ENCODE measurements at places on chromosomes 4 and X.

- no peak for DNase-seq
Measured at GRCh38 chr4:136025540-136025939, 1506.8 kb downstream of the PCDH18 start.

- no peak for DNase-seq
Measured at GRCh38 chrX:129522184-129523078, 859 bp downstream of the SMARCA1 start.

GRCh38 chr4:99190336-99190735 is 28.7 kb downstream of the ADH6 start:
- DNase-seq, result no peak

DNA sequence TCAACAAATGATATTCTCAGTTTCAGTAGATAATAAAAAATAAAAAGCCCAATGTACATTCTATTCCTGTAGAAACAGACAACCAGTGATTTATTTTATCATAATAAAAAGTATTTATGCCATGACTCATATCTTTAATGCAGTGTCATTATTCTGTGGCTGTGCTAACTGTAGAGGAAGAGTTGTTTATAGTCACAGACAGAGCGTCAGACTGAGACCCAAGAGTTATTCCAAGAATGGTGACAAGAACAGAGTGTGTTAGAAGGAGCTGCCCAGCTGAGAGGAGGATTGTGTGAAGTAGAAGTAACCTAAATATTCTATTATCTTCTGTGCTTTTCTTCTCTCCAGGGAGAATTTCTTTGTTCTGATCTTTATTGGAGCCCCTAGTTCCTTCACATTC is 210.7 kb downstream of the PPP1R2C start:
- DNase-seq, result no peak

DNA sequence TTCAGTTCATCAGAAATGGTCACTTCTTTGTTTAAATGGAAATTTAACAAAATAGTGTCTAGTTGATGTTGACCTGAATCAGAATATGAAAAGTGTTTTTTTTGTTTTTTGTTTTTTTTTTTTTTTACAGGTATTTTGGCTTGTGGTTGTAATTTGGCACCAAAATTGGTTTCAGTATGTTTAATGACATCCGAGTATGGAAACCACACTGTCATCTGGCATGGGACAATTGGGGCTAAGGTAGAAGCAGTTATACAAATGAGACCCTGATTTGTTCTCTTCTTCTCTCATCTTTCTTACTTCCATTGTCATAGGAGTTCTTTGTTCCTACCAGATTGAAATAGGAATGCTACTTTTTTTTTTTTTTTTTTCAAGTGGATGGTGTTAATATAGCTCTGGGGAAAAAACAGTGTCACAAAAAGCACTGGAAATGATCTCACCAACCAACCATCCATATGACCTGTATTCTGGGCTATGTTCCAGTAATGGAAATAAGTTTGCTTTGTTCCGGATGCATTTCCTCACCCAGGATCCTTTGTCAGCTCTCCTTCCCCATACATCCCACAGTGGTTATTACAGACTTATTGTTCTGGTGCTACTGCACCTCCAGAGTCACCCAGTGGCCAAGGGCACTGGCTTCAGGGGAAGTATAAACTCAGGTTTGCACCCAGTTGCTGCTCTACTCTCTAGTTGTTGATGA is 95.8 kb downstream of the ATXN3L start:
- no peak for DNase-seq

DNA sequence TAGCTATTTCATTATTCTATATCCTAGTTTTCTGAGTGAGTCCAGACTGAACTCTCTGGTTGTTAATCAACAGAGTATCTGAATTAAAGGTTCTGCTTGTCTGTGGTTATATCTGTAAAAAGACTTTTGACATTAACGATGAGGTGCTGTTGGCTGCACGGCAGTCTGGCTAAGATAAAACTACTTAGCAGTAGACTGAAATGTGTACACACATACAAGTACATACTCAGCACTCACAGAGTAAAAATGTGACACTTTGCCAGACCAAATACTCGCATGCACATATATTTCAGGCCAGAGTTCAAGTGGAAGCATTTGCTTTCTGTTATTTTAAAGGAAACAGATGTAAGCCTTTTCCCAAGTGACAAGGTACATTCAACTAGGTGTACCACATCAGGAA is 80.5 kb downstream of the PRDM5 start:
- no peak for DNase-seq

DNA sequence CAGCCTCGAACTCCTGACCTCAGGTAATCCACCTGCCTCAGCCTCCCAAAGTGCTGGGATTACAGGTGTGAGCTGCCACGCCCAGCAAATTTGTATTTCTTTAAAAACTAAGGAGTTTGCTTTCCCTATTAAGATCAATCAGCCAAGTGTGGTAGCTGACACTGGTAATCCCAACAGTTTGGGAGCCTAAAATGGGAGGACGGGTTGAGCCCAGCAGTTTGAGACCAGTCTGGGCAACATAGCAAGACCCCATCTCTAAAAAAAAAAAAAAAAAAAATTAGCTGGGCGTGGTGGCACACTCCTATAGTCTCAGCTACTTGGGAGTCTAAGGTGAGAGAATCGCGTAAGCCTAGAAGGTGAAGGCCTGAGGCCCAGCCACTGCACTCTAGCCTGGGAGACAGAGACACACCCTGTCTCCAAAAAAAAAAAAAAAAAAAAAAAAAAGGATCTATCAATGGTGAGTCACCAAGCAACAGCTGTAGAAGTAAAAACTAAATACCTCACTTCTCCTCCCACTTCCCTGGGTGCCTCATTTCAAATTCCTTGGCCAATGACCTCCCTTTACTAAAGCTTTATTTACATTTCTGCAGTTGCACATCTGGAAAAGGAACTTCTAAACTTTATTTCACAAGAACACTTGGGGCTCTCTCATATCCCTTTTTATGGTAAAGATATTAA is 54.5 kb downstream of the LDB2 start:
- DNase-seq, result no peak

DNA sequence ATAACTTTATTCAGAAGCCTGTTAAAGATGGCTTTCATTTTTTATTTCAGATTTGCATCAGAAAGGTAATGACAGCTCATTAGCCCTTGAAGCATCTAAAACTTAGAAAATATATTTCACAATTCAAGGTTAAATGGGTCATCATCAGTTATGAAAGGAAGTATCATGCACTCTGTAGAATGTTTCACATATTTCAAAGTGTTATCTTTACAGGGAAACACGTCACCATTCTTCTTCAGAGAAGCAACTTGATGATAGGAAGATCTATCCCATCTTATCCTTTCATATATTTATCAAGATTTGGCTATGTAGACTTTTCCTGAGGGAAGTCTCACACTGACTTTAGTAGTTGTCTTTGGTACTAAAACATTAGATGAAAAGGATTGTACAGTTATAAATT is 277.8 kb downstream of the TENM3 start:
- DNase-seq, result no peak

DNA sequence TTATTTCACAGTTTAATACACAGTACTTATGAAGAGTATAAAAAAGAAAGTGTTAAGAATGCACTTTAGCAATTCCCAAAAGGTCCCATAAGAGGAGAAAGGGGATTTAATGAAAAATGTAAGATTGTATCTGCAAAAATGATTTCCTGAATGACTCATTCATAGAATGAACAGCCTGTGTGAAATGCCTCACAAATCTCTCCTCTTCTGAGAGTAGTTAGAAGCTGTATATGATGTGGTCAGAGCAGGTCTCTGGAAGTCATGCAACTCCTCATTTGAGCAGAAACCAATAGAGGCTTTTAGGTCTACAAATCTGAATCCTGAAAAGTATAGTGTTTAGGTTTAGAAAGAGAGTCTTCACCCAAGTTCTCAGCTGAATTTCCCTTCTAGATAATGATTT is 381.3 kb upstream of the INTU start:
- peak; percentile 14 for DNase-seq

GRCh38 chrX:97402333-97402732 is 518.6 kb downstream of the RPA4 start:
- no peak for DNase-seq

DNA sequence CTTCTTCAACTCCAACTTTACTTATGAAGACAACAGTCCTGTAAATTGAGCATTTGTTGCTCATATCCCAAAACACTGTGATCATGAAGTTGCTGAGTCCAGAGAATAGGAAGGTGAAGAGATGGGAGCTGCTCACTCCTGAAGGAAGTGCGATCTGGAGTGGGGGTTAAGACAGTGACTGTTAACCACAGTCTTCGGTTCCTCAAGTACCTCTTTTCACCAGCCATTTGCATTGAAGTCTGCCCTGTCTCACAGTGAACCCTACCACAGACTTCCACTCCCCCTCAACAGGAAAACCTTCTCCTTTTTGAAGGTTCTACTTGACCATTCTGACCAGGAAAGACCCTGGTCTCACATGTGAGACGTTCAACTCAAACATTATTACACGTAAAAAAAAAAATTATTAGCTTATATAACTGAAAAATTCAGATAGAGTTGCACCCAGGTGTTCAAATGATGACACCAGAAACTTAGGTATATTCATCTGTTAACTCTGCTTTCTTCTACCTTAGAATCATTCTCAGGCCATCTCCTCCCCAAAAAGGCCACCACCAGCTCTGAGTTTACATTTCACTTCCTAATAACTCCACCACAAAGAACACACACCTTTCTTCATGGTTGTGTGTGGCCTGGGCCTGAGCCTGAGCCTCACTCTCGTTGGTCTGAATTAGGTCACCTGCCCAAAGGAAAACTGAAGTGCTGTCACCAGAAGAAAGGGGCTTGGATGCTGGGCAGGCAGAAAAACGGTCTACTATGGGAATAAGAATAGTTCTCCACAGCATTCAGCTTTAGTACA is 199.2 kb downstream of the DCTD start:
- no peak for DNase-seq

DNA sequence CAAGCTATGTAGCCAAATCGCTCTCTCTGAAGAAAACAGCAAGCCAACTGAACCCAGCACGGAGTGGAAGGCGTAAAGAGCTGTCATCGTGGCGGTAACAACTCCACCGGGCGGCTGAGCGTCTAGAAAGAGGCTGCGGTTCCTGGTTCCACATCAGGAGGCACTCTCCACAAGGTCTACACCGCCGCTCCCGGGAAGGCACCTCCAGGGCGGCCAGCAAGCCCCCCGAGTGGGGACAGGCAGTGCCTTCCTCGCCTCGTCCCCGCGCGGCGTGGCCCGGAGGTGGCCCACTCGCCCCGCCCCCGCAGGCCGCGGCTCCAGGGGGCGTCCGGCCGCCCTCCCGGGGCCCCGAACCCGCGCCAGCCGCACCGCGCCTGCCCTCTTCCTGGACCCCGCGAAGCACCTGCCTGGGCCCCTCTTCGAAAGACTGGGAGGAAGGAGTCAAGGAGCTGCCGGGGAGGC is 755 bp downstream of the KLHL8 start:
- DNase-seq, result peak; percentile 47

DNA sequence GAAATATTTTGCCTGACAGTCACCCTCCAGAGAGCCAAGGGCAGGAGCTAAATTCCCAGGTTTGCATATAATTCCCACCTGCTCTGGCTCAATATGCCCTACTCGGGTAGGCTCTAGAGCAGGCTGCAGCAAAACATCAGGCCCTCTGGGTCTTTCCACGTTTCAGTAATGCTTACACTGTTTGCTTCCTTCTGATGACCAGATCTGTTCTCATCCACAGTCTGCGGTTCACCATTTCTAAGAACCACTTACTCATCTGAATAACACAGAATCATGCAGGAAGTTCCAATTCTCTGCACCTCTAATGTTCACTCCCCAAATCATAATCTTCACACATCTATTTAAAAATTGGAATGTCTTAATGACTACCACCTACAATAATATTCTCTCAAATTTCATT is 141.4 kb downstream of the PPP3CA start:
- DNase-seq, result peak; percentile 85

DNA sequence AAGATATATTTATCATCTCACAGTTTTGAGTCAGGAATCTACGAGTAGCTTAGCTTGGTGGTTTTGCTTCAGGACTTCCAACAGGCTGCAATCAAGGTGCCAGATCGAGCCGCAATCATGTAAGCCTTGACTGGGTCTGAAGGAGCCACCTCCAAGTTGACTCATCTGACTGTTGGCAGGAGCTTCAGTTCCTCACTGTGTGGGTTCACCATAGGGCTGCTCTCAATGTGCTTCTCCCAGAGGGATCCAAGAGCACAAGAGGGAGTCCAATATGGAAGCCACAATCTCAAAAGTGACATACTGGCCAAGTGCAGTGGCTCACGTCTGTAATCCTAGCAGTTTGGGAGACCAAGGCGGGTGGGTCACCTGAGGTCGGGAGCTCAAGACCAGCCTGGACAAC is 26.5 kb downstream of the DCHS2 start:
- no peak for DNase-seq

GRCh38 chr4:153785910-153786721 is 2.8 kb downstream of the SFRP2 start:
- DNase-seq, result no peak

DNA sequence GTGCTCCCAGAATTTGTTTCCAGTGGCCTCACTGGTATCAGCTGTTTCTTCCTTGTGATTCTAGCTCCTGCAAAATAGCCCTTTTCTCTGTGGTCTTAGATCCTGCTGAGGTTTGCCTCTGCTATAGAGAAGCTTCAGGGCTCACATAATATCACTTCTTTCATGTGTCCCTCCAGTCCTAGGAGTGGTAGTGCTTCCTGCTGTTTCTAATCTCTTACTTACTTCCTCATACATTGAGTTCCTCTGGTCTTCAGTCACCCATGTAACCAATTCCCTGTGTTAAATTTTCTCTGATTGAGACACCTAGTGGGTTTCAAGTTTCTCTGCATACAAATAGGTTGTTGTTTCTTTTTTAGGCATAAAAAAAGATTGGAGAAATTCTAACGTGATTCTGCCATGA is 1567.9 kb downstream of the ARAP2 start:
- no peak for DNase-seq
